ENCODE measurements at places on chromosomes 1 and 21. TPM values are rescaled to one million over a fixed set of nuclear protein-coding genes. Genes with fewer than 3 reads are reported as not detected.

DNA sequence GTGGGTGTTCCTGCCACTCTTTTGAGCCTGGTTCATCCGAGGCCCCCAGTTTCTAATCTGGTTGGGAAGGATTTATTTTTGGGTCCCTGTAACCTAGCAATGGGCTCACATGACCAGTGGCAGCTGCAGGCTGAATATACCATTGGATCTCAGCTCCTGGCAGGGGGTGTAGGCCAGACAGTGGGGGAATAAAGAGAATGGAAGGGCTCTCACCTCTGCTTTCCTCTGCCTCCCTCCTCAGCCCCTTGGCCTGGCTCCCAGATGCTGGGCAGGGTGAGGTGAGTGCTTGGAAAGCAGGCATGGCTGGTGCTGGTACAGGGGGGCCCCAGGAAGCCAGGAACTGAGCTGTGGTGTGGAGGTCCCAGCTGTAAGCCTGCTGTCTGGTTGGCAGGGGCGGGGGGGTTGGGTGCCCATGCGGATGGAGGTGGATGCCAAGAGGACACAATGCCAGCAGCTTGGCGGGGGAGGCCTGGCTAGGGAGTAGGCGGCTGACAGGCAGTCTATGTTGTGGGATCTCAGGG lies 3.6 kb upstream of the GPR61 start:
- DNase-seq = no peak

DNA sequence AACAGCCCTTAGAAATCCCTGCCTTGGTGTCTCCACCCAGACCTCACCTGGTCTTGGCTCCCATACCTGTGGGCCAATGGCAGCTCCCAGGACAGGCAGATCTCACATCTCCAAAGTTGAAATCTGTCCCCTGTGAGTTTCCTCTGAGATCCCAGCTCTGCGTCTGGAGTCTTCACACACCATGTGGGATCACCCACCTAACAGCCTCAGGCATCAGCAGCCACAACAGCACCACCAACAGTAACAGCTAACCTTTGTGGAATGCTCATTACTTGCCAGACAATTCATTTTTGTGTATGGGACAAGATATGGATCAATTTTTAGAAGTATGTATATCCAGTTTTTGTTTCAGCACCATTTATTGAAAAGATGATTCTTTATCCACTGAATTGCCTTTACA lies 523.2 kb downstream of the MATN1 start:
- no peak for DNase-seq

- no peak for DNase-seq
These were observed 231.1 kb upstream of the POU3F1 start for GRCh38 chr1:38277646-38278045.

- DNase-seq = peak; percentile 4
These were observed 180.7 kb upstream of the VAMP3 start for GRCh38 chr1:7590426-7590790.

- DNase-seq = no peak
These were observed 30.7 kb upstream of the KIAA1614 start for GRCh38 chr1:180881806-180882509.

DNA sequence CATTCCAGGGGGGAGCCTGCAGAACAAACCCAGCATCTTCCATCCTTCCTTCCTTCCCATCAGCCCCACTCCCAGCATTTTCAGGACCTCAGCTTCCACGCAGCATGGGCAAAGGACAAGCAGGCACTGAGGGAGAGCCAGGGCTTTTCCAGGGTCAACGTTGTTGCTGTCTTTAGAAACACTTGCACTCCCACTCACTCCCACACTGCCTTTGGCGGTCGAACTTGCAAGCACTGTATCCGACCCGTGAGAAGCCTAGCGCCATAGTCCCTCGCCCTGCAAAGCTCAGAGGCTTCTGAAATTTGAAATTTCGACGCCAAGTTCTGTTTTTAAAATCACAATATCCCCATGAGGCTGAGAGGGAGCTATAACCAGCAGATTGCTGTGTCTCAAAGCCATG lies 47.4 kb downstream of the KCNAB2 start:
- no peak for DNase-seq

DNA sequence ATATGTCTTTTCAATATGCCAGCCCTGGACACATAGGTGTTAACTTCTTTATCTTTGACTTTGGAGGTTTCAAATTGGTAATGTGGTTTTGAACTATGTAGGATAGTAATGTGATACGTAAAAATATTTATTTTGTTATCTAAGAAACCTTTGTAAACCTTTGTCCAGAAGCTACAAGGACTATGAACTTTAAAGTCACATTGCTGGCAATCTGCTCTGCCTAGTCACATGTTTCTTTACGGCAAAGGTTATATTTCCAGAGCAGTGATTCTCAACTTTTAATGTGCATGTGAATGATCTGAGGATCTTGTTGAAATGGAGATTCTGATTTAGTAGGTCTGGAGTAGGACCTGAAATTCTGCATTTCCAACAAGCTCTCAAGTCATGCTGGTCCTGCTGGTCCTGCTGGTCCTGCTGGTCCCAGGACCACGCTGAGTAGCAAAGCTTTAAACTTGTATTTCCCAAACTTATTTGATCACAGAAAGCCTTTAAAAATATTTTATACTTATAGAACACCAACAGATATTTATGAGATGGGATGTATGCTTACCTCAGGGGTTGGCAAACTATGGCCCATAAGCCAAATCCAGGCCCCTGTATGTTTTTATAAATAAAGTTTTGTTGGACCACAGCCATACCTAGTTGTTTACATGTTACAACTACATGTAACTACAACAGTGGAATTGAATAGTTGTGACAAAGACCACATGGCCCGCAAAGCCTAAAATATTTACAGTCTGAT lies 57.9 kb upstream of the QSOX1 start:
- no peak for DNase-seq

DNA sequence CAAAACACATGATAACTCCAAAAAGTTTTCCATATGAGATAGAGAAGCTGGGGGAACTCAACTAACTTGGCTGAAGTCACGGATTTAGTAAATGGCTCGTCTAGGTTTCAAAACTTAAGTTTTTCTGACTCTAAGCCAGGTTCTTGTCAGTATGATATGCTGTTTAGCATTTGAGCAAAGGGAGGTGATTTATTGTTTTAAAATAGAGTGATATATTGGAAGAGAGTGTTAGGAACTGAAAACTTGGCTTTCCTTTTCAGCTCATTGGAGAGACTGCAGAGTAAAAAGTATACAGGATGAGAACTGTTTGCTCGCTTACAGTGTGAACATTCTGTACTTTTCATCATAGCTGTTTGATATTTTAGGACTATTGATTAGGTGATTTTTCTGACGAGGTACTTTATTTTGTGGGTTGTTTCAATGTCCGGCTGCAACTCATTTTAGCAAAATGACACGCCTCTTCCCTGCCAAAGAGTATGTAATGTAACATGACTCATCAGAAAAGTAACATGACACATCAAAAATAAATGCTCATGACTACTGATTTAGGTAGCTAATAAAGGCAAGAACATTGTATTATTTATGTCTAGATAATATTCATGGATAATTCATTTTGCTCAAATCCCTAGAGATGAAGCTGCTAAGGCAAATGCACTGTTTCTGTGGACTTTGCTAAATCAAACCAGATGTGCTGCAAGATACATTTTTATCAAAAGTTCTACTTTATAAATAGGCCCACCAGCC lies 355.1 kb downstream of the GPATCH2 start:
- DNase-seq = no peak

- DNase-seq = no peak
These were observed 30.2 kb downstream of the TMPRSS2 start for GRCh38 chr21:41477641-41478318.

DNA sequence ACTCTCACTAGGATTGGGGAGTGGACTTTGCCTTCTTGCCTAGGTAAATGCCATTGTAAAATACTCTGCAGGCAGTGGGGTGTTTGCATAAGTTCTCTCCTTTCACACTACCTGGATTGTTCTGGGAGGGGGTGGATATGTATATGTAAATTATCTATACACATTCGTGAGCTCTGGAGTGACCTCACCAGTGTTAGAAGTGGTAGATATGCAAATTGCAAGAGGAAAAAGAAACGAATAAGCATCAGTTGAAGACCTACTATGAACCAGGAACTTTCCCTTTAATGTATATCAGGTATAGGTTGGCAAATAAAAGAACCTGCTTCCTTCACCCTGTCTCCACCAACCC lies 1.5 kb upstream of the ARHGEF11 start:
- DNase-seq = no peak

DNA sequence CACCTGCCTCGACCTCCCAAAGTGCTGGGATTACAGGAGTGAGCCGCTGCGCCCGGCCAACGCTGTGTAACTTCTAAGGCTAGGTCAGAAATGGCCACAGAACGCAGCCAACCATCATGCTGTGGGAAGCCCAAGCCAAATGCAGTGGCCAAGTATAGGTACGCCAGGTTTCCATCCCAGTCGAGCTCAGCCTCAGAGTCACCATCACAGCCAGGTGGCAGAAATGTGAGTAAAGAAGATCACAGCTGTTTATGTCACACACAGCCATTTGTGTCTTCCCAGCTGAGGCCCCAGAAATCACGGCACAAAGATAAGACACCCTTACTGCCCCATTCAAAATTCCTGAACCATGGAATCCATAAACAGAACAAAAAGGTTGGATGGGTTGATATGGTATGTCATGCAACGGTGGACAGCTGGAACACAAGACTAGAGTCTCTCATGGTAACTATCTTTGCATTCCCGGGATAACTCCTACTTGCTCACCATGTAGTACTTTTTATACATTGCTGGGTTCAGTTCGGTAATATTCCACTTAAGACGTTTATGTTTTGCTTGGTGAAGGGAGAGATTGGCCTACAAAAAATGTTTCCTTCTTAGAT lies 84.3 kb downstream of the SLC45A1 start:
- DNase-seq = no peak

GRCh38 chr1:68121536-68121935 lies 71.1 kb upstream of the DIRAS3 start:
- no peak for DNase-seq

- DNase-seq = no peak
These were observed 26.4 kb upstream of the KCNAB2 start for GRCh38 chr1:6019166-6019845.

DNA sequence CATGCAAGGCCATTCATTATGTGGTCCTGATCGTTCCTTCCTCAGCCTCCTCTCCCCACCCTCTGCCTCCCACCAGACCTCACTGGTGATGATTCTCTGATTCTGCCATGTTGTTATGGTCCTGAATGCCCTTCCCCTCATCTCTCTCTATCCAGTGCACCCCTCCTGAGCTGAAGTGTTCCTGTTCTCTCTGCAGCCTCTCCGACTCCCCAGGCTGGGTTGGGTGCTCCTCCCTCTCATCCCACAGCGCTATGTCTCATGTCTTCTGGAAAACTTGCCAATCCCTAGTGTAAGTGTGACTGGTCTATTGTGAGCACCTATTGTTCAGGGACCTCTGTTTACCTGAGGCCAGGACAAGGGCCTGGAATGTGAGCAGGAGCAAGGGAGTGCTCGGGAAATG lies 11.1 kb upstream of the PEF1 start:
- no peak for DNase-seq

DNA sequence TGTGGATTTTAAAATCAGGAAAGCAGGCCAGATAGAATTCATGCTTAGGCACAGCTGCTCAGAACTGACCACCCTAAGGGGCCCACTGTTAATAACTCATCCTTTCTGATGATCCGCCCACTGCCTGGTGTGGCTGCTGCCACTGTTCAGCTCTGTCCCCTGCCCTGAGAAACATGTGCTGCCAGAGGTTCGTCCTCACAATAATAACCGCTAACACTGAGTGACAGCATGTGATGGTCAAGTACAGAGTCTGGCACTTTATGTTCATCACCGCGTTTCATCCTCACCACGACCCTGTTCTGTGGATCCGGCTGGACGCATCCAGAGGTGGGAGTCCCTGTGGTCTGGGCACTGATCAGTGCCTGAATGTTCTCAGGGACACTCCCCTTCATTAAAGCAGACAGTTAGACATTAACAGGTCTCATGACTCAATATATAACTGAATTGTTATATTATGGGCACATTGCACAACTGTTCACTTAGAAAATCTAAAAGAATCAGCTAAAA lies 108.6 kb downstream of the SIM2 start:
- no peak for DNase-seq

GRCh38 chr1:232923739-232924386 lies 26.5 kb upstream of the NTPCR start:
- DNase-seq = peak; percentile 61

- DNase-seq = no peak
These were observed 20.9 kb upstream of the AGTRAP start for GRCh38 chr1:11714831-11715575.

The CFAP107 gene
- not detected for total RNA-seq

The LBR gene
- total RNA-seq = 171 TPM

The RORC gene
- 1.2 TPM for total RNA-seq

The MUL1 gene
- 19.8 TPM for total RNA-seq

All from activated naive CD8-positive, alpha-beta T cell treated with anti-CD3 and anti-CD28 coated beads, Interleukin-2, amount 10 ng/mL, durations not matched to agents 7 days and 5 days (primary cell).